ENCODE measurements at places on chromosomes 2 and 18. TPM values are rescaled to one million over a fixed set of nuclear protein-coding genes. Genes with fewer than 3 reads are reported as not detected.

Gene HOXD9
- not detected for total RNA-seq

Gene DSG1
- total RNA-seq, result not detected

Gene APOB
- 0.23 TPM for total RNA-seq

Gene KCNG2
- not detected for total RNA-seq

Gene CMPK2
- 0.95 TPM for total RNA-seq

Gene ABCG8
- not detected for total RNA-seq

DNA sequence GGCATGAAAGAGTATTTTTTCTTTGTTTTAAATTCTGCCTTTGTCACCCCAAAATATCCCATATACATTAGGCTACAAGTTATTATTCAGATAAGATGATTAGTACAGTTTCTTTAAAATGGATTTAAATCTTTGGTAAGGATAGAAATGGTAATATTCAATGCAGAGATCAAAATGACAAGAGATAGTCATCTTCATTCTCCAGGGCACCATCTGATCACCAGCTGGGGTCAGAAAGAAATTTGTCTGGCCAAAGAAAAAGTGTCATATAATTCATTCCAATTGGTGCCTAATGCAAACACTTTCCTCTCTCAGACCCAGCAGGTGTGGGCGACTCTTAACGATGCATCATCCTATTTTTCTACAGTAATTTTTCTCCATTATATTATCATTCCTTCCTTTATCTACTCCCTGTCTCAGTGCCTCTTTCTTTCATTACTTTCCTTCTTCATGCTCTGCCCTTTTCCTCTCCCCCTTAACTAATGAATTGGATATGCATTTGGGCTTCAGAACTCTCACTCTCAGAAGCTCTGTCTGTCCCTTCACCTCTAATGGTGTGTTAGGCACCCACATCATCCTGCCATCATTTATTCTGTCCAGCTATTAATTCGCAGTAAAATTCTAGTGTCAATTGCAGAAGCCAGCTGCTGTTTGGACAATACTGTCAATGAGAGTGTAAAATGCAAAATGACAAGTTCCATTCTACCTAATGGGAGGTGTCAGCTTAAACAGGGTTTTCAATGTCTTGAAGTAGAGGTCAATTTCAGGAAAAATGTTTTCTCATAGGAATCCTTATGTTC, 570.5 kb downstream of the TDRD15 start:
- no peak for DNase-seq
- H3K36me3 ChIP-seq, result no peaks in the 10 kb centered on the region
- no peaks in the 10 kb centered on the region for H3K4me1 ChIP-seq

GRCh38 chr2:147460155-147460554, 384.7 kb upstream of the ACVR2A start:
- no peak for DNase-seq
- H3K27ac ChIP-seq, result no peak overlapping the region
- no peaks in the 10 kb centered on the region for H3K36me3 ChIP-seq
- H3K27me3 ChIP-seq, result no peaks in the 10 kb centered on the region
- no peak overlapping the region for H3K4me3 ChIP-seq

GRCh38 chr2:220985561-220985960, 586.5 kb downstream of the EPHA4 start:
- H3K27ac ChIP-seq, result no peak overlapping the region
- H3K4me1 ChIP-seq, result no peaks in the 10 kb centered on the region
- peaks cover 15% of the 10 kb centered on the region for H3K27me3 ChIP-seq
- H3K36me3 ChIP-seq, result peaks cover 1% of the 10 kb centered on the region

DNA sequence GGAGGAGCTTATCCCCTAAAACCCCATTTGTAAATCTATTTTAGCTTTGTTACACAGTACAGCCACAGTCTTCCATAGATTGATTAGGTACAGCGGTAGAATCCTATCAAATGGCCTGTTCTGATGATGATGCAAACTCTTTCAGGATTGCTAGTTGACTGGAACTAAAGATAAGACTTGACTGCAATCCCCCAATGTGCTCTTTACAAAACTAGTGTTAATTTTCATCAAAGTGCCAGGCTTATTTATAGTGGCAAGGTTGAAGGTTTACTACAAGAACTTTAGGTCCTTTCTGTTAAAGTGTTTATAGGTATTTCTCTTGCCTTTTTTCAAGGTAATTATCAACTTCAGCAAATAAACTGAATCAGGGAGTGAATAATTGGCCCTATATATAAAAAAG, 9.0 kb upstream of the OTX1 start:
- no peak overlapping the region for H3K27ac ChIP-seq
- peaks cover 16% of the 10 kb centered on the region for H3K36me3 ChIP-seq
- no peak overlapping the region for H3K4me3 ChIP-seq
- no peak for DNase-seq

DNA sequence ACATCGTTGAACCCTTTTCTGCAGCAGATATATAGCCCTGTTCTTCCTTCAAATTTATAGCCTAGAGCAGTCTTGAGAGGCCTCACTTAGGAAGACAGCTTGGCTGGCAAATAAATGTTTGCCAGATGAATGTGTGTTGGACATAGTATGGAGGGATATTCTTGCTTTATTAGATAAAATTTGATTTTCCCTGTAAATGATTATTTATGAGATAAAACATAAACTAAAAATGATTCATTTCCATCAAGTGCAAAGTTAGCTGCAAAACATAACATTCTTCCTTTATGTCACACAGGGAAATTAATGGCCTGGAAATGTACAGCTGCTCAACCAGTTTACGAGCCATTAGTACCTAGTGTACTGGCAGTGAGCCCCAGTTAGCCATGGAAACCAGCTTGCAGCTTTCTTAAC, 82.5 kb downstream of the LIMS1 start:
- DNase-seq, result no peak
- no peak overlapping the region for H3K4me3 ChIP-seq
- no peak overlapping the region for H3K27ac ChIP-seq
- H3K36me3 ChIP-seq, result no peaks in the 10 kb centered on the region
- H3K4me1 ChIP-seq, result peaks cover 95% of the 10 kb centered on the region
- H3K27me3 ChIP-seq, result no peaks in the 10 kb centered on the region

GRCh38 chr2:175080479-175080878, 75.3 kb upstream of the CHN1 start:
- H3K4me1 ChIP-seq, result peaks cover 11% of the 10 kb centered on the region
- peak overlapping the region; percentile 15 for H3K27ac ChIP-seq
- H3K4me3 ChIP-seq, result no peak overlapping the region
- H3K27me3 ChIP-seq, result no peaks in the 10 kb centered on the region

- no peaks in the 10 kb centered on the region for H3K27me3 ChIP-seq
- H3K4me3 ChIP-seq, result peak overlapping the region; percentile 17
- DNase-seq, result no peak
- peak overlapping the region; percentile 94 for H3K27ac ChIP-seq
- H3K36me3 ChIP-seq, result no peaks in the 10 kb centered on the region
- H3K4me1 ChIP-seq, result peaks cover 92% of the 10 kb centered on the region
These were observed 114.1 kb upstream of the PKDCC start for GRCh38 chr2:41933585-41934320.

DNA sequence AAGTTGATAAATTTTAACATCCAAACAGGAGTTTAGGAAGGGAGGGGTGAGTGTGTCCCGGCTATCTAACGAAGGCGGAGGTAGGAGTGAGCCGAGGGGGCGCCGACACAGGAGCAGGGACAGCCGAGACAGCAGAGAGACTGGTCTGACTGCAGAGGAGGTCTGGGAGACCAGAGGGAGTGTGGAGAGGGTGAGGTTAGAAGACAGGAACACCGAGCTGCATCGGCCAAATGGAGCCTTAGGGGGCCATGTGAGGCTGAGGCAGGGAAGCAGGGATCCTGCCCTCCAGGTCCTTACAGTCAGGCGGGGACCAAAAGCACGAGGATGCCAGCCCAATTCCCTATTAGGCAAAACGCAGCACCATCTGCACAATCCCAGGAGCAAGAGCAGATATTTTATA, 67.0 kb downstream of the SFXN5 start:
- H3K4me3 ChIP-seq, result no peak overlapping the region
- no peaks in the 10 kb centered on the region for H3K27me3 ChIP-seq
- H3K4me1 ChIP-seq, result peaks cover 6% of the 10 kb centered on the region

DNA sequence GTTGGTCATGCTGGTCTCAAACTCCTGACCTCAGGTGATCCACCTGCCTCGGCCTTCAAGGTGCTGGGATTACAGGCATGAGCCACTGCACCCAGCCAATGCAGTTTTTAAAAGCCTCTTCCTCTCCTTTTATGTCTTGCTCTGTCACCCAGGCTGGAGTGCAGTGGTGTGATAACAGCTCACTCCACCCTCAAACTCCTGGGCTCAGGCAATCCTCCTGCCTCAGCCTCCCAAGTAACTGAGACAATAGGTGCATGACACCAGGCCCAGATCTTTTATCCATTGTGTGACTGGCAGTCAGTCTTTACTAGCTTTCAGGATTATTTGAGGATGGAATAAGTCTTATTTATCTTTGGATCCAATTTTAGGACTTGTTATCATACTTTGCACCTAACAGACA, 13.2 kb downstream of the KCTD18 start:
- H3K4me1 ChIP-seq, result peaks cover 19% of the 10 kb centered on the region
- no peak overlapping the region for H3K4me3 ChIP-seq
- no peaks in the 10 kb centered on the region for H3K27me3 ChIP-seq
- no peak for DNase-seq

DNA sequence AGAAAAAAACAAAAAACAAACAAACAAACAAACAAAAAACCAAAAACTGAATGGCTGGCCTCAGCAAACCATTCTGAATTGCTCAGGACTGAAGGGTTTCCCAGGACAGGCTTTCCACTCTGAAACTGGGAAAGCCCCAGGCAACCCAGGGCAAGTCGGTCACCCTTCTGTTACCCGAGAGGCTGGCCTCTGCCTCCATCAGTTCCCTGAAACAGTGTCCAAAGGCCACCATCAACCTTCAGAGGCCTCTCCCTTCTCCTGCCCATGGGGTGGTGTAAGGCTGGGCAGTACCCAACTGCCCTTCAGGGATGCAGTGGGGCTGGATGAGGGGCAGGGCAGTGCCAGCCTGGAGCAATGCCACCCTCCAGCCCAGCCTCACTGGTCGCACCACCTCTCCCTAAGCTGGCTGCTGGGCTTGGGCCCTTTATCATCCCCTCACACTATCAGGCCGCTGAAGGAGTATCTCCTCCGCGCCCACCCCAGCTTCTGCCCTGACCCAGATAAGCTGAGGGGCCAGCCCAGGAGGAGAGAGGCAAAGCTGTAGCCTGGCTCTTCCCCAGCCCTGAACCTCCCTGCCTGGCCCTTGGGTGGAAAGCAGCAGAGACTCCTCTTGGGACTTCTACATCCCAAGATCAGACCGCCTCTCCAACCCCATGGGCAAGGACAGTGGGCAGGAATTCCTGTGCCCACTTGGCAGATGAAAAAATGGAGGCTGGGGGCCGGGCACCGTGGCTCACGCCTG, 35.9 kb downstream of the ZFP36L2 start:
- no peaks in the 10 kb centered on the region for H3K27me3 ChIP-seq
- H3K4me1 ChIP-seq, result peaks cover 4% of the 10 kb centered on the region
- DNase-seq, result no peak
- H3K27ac ChIP-seq, result no peak overlapping the region

DNA sequence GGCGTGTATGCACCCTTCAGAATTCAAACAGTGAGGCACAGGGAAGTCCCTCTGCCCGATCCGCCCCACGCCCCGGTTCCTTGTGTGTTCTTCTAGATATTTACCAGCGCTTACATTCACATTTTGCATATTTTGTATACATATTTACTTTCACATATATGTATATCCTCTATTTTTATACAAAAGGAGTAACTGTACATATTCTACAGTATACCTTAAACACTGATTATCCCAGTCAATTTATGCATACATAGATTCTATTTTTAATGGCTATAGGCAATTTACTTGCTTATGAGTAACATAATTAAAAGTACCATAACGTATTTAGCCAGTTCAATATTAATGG, 307 bp upstream of the DUSP11 start:
- H3K27ac ChIP-seq, result peak overlapping the region; percentile 97
- H3K36me3 ChIP-seq, result peaks cover 9% of the 10 kb centered on the region
- H3K4me1 ChIP-seq, result peaks cover 31% of the 10 kb centered on the region
- no peak for DNase-seq
- H3K27me3 ChIP-seq, result no peaks in the 10 kb centered on the region

DNA sequence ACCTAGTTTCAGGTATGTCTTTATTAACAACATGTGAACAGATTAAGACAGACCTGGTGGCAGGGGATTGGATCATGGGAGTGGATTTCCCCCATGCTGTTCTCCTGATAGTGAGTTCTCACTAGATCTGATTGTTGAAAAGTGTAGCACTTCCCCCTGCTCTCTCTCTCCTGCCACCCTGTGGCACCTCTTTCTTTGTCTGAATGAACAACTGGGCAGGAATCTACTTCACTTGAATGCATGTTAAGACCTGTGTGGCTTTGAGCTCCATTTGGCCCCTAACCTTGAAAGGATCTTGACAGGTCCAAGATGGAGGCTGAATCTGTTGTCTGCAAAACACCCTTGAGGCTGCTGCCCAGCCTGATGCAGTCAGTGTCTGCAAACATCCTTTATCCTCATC, 194.4 kb downstream of the RNF144A start:
- H3K4me3 ChIP-seq, result no peak overlapping the region
- DNase-seq, result no peak
- peaks cover 4% of the 10 kb centered on the region for H3K27me3 ChIP-seq

GRCh38 chr2:79817288-79817687, 304.4 kb downstream of the CTNNA2 start:
- DNase-seq, result no peak
- H3K4me3 ChIP-seq, result no peak overlapping the region
- H3K36me3 ChIP-seq, result no peaks in the 10 kb centered on the region
- H3K4me1 ChIP-seq, result no peaks in the 10 kb centered on the region
- H3K27me3 ChIP-seq, result peaks cover 16% of the 10 kb centered on the region
- no peak overlapping the region for H3K27ac ChIP-seq

DNA sequence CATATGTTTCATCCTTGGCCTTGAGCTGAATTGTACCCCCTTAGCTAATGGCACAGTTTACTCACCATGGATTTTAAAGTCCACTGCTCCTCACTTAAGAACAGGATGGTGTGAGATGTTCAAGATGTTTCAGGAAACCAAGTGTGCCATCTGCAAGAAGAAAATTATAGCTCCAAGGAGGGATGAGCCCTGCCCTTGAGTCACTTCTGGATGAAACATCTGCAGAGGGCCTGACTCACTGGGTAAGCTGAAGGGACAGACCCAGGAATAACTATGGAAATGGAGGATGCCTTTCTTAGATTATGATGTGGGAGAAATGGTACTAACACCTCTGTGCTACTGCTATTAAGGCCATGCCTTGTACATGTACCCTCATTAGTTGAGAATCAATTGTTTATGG, 6.4 kb downstream of the MARS2 start:
- no peaks in the 10 kb centered on the region for H3K27me3 ChIP-seq
- peaks cover 1% of the 10 kb centered on the region for H3K36me3 ChIP-seq
- peaks cover 30% of the 10 kb centered on the region for H3K4me1 ChIP-seq
- H3K4me3 ChIP-seq, result no peak overlapping the region

Measured in chondrocyte (in vitro differentiated cells).